ENCODE measurements at places on chromosomes 4 and X.

DNA sequence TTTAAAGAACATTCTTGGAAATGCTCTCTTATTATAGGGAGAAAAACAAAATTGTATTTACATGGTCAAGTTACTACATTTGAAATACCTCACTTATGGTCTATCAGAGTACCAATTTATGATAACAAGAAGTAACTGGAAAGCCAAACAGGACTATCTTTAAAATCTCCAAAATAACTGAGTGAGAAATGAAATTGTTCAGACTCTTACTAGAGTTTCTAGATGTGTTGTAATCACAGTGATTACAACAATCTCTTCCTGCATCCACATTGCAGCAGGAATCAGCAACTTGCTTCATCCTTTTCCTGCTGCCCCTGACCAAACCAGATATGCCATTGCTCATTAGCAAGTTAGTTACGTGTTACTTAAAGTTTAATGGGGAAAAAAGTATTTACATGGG is 245.2 kb upstream of the SMIM31 start:
- DNase-seq, result no peak

GRCh38 chr4:112282860-112283667 is 2.6 kb downstream of the TIFA start:
- DNase-seq, result no peak

GRCh38 chrX:71198066-71198465 is 25.0 kb upstream of the GJB1 start:
- peak; percentile 36 for DNase-seq

- no peak for DNase-seq
Measured at GRCh38 chrX:20151689-20152088, 10.1 kb upstream of the EIF1AX start.

GRCh38 chrX:112820364-112821268 is 20.0 kb downstream of the AMOT start:
- DNase-seq, result no peak

- DNase-seq, result no peak
Measured at GRCh38 chr4:62482355-62482754, 1282.2 kb downstream of the ADGRL3 start.

GRCh38 chr4:106426069-106426468 is 57.5 kb upstream of the GIMD1 start:
- DNase-seq, result no peak

GRCh38 chr4:146053891-146054290 is 115.3 kb upstream of the ZNF827 start:
- no peak for DNase-seq

GRCh38 chr4:152149745-152150144 is 386.1 kb downstream of the FBXW7 start:
- DNase-seq, result no peak

GRCh38 chr4:57425610-57426009 is 315.4 kb upstream of the IGFBP7 start:
- no peak for DNase-seq

DNA sequence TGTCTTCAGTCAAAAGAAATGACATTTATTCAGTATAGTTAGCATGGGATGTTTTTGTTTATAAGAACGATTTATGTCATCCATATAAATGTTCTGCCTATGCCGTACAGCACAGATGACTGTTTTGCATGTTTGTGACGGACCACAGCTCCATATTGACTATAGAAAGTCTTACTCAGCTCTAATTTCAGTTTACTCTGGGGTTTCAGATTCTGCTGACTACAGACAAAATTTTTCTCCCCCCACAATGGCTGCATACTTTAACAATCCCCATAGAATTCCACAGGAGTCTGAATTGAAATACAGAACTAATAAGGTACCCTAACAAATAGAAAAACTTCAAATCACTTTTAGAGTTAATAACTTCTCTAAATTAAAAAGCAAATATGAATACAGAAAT is 191.0 kb downstream of the SCFD2 start:
- DNase-seq, result no peak

GRCh38 chrX:105647749-105648148 is 174.6 kb upstream of the NRK start:
- DNase-seq, result no peak

DNA sequence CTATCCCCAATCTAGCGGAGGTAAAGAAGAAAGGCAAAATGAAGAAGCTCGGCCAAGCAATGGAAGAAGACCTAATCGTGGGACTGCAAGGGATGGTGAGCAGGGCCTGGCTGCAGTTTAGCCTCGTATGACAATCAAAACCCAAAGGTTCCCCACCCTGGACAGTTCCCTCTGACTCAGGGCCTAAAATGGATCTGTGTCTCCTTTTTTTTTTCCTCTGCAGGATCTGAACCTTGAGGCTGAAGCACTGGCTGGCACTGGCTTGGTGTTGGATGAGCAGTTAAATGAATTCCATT is 986 bp downstream of the HDAC6 start:
- no peak for DNase-seq

- DNase-seq, result no peak
Measured at GRCh38 chr4:78059938-78060337, 2.8 kb downstream of the FRAS1 start.

All from SIG-M5 (cell line).